Vagina (tissue), 2 donors: ENCODE measurements at places on chromosomes 16 and 17.
A peak's percentile ranks its signal among the peaks of the same experiment; 100 is the strongest.

- peak; percentile 94 for DNase-seq
Measured at GRCh38 chr17:73340093-73340596, 28.3 kb upstream of the CDC42EP4 start.

- DNase-seq = no peak
Measured at GRCh38 chr17:28416703-28417311, 10.8 kb upstream of the SLC46A1 start.

GRCh38 chr17:42179911-42180410 lies 981 bp downstream of the KCNH4 start:
- DNase-seq = no peak

DNA sequence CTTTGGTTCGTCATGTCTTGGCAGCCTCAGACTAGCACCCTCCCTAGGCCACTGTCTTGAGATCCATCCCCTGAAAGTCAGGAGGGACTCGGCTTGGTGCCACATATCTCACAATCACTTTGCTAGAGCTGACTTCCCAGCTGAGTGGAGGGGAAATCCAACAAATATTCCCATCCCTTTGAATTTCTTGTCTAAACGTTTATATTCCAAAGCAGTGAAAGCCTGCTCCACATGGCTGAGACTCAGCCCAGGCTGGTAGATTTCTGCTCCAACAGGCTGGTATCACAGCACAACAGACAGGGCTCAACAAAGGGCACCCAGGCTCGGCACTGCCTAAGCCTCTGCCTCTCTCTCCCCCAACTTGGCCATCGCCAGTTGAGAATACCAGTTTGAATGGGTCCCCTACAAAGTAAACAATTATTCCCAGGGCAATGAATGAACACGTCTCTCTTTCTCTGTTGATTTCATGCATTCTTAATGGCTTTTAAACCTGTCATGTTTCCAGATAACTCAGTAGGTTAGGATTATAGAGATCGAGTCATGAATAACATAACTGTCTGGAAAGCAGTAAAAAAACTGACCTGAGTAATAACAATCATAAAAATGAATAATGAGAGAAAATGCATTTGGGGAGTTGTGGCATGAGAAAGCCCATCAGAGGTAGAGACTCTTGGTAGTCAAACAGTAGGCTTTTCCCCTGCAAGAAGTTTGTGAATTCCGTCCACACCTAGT lies 1.0 kb downstream of the KRT13 start:
- DNase-seq = no peak

- no peak for DNase-seq
Measured at GRCh38 chr17:45857977-45858708, 13.5 kb downstream of the SPPL2C start.

DNA sequence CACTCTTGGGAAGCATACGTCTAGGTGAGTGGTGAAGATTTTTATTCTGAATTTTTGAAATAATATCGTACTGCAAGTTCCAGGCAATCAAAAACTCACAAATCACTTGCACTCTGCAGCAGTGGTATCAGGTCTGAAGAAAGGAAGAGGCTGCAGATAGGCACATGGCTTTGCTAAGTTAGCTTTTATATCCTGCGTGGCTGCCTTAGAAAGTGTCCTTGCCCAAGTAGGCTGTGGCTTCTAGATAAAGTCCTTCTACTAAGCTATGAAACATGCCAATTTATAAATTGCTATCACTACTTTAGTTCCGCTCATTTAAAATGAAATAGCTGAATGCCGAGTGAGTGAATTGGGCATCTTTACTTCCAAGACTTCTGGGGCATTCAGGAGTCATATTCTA lies 17.9 kb downstream of the WWOX start:
- no peak for DNase-seq

DNA sequence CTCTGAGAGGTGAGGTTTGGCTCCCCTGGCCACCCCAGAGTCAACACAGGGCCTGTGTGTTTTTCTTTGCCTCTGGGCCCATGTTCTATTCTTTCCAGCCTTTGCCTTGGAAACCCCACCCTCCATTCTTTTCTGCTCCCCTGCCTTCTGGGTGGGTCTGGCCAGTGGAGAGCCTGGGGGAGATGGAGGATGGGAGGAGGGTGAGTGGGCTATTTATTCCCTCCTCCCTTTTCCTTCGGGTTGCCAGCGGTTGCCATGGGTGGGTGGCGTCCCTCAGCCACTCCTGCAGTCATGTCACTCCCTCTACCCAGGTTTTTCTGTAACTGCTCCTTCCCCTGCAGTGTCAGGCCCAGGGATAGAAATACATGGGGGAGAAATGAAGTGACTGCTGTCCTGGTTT lies 15.5 kb downstream of the CMIP start:
- DNase-seq = no peak

- no peak for DNase-seq
Measured at GRCh38 chr17:57518587-57519581, 226.2 kb downstream of the CCDC182 start.

DNA sequence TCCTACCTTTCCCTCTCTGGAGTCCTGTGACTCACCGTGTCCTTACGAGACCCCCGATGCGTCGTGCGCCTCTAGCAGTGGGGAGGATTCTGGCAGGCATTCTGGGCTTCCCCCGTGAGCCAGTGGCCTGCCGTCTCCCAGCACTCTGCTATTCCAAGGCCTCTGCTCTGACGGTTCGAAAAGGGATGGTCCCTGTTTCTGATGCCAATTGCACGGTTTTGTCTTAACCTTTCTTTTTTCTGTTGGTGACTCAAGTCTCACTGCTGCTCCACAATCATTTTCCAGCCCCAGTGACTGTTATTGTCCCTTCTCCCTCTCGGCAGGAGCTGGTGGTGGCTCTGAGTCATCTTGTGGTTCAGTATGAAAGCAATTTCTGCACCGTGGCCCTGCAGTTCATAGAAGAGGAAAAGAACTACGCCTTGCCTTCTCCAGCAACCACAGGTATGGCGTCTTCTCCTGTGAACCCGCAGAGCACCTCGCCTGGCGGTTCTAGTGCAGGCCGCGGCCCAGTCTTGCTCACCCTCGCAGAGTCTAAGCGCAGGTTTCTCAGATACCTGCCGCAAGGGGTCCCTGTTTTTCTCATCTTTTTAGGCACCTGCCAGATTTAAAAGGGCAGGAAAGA lies 100.1 kb upstream of the CHMP6 start:
- DNase-seq = no peak

DNA sequence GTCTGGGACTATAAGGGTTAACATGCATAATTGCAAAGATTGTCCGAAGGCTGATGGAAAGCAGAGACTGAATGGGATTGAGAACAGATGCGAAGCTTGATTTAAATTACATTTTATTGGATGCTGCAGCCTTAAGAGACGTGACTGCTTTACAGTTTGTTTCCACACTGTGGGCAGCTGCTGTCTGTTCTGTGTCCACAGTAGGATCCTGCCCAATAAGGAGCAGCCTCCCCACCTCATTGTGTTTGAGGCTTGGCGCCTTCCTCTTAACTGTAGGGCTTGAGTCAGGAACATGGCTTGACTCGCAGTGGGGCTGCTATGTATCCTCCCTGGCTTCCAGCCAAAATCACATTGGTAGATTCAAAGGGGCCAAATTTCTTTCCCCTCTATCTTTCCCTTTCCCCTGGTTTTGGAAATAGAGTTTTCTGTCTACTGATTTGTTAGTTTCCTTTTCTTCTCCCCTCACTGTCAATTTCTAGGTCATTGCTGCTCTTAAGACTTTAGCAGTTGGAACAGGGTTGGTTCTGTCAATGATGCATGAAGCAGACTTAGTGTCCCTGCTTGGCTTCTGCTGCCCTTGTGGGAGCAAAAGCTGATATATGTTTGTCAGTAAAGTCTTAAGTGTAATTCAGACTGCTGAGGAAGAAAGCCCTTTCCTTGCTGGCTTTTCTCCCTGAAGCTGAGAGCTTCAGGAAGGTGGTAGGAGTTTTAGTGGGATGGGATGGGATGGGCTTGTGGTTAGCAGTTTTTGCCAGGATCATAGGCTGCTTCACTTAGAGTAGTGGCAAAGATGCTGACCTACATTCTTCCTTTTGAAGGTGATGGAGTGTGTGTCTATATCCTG lies 5.0 kb upstream of the RARA start:
- no peak for DNase-seq

DNA sequence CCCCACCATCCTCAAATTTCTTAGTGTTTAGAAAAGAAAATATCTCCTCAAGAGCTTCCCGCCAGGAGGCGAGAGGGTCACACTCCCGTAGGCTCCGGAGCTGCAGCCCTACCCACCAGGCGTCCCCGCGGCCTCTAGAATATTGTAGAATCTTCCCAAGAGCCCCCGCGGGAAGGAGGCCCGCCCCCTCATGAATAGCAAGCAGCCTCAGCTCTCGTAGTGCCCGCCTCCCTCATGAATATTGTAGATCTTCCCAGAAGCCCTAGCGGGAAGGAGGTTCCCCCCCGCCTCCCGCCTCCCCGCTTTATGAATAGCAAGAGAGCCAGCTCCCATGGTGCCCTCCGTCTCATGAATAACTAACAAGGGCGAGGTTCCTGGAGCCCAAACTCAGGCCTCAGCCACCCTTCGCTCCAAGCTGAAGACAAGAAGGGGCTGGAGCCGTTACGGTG lies at the start of gene FBXO47:
Gene FBXO47 (minus strand): TSS at position 114 of the 449 bp plus-strand sequence. CDS start 4,378 bp downstream, outside the sequence.
- DNase-seq = no peak

- DNase-seq = no peak
Measured at GRCh38 chr16:83187405-83187804, 560.6 kb downstream of the CDH13 start.

DNA sequence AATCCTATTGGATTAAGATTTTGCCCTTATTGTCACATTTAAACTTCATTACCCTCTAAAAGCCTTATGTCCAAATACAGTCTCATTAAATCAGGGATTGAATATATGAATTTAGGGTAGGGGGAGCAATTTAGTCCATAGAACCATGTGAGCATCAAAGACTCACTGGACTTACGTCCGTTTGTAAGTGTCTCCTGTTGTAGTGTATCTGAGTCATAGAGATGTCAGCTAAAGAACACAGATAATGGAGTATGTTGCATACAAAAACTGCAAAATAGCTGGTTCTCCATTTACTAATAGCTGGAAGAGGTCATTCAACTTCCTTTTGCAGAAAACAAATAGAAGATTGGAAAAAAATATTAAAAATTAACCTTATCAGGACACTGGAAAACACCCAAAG lies 599.1 kb upstream of the SOX9 start:
- no peak for DNase-seq

GRCh38 chr16:2154533-2155090 lies 970 bp upstream of the TRAF7 start:
- DNase-seq = no peak

GRCh38 chr16:84973236-84973635 lies 38.1 kb downstream of the ZDHHC7 start:
- no peak for DNase-seq

DNA sequence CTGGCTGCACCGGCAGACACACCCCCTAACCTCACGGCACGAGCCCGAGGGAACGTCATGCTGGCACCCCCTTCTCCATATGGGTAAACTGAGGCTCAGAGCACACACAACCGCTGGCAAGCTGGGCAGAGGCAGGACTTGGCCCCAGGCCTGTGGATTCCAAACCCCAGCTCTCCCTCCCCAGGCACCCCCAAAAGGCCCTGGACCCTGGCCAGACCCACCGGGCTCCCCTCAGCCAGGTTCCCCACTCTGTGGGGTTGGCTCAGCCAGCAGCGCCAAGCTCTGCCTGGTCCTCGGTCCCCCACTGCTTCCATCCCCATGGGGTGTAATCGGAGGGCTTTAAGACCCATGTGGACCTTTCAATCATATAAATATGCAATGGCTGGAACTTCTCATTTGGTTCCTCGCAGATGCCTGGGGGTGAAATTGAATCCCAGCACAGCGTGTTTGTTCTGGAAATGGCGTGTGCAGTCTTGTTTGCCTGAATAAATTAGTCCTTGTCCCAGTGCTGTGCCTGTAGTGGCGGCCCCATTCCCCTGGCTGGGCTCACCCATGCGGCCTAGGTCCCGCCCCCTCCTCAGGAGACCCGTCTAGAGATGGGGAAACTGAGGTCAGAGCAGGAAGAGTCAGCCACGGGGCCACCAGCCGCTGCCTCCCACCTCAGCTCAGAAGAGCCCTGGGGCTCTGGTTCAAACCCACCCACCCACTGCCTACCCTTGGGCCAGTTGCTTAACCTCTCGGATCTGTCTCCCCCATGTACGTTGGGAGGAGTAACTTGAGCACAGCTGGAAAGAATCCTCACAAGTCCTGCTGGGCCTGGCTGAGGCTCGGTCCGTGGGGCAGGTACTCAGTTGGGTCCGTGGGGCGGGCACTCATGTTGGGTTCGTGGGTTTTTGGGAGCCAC lies 57.3 kb downstream of the ZFPM1 start:
- no peak for DNase-seq

GRCh38 chr17:50146230-50146926 lies 4.1 kb downstream of the PPP1R9B start:
- DNase-seq = no peak

GRCh38 chr16:57382535-57383275 lies 10.4 kb downstream of the CX3CL1 start:
- DNase-seq = no peak

DNA sequence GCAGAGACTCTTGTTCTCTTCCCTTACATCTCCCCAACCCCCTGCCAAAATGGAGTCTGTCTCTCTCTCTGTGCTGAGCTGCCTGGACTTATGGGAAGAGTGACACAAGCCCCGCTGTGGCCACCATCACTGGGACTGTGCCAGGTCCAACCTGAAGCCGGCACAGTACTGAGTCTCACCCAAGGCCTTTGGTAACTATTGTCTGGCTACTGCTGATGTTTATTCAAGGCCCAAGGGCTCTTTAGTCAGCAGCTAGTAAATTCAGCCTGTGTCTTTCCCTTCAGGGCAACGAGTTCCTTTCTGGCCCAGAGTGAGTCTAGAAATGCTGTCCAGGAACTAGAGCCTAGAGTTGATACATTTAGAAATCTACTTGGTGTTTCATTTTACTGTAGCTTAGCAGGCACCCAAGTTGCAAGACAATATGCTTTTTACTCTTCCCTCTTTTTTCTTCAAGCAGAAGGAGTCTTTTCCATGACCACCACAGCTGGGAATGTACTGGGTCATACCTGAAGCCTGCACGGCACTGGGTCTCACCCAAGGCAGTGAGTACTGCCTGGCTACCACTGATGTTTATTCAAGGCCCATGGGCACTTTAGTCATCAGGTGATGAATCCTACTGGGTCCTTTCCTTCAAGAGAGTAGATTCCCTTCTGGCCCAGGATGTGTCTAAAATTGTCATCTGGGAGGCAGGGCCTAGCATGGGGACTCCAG lies 17.7 kb downstream of the EFCAB5 start:
- DNase-seq = no peak

- DNase-seq = no peak
Measured at GRCh38 chr16:69293401-69293800, 17.7 kb upstream of the VPS4A start.
